ENCODE measurements at places on chromosomes 12 and 14.

- DNase-seq, result no peak
Observed at GRCh38 chr14:105891631-105892452, 365.5 kb downstream of the TMEM121 start.

DNA sequence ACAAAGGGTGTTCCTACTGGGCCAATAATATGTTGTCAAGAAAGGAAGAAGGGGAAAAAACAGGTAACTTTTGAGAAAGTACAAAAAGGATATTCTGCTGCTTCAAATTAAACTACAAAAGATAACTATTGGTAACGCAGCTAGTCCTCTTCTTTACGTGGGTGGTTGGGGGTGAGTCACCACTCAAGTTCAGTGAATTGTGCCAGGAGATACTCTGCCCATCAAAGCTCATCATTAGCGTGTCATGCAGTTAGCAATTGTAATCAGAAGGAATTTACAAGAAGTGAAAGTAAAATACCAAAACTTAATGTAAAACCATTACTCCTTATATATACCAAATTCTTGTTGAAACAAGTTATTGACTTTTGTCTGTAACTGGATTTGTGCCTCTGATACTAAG, 342.0 kb downstream of the NPAS3 start:
- no peak for DNase-seq

DNA sequence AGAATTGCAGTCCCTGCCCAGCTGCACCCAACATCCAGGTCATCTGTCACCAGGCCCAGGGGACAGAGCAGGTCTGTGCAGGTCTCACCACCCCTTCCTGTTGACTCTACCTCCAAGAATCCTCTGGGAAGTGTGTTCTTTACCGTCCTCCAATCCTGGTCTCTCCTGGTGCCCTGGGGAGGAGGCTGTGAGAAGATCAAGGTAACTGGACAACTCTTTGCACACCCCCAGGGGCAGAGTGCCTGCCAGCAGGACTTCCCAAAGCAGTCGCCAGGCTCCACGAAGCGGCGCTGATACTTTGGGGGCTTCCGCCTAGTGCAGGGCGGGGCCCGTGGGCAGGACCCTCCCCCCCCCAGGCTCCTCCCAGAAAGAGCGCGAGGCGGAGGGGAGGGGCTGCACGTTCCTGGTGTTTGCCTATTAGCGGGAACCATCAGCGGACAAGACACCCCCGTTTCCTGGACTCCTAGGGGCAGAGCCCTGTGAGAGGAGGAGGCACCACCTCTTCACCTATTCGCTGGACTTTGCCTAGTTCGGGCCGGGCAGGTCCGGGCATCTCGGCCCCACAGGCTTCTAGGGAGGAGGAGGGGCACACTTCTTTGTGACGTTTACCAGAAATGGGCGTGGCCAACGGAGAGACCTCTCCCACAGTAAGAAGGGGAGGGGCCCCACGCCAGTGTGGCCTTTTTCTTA, 918.0 kb downstream of the AACS start:
- peak; percentile 86 for DNase-seq

DNA sequence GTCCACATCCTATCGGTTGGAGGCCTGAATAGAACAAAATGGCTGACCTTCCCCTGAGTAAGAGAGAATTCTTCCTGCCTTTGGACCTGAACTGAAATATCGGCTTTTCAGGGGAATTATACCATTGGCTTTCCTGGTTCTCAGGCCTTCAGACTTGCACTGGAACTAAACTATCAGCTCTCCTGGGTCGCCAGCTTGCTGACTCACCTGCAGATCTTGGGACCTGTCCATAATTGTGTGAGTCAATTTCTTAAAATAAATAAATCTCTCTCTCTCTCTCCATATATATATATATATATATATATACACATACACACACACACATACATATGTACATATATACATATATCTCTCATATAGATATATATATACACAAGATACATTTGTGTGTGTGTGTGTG, 41.6 kb downstream of the KCNK10 start:
- DNase-seq, result no peak

DNA sequence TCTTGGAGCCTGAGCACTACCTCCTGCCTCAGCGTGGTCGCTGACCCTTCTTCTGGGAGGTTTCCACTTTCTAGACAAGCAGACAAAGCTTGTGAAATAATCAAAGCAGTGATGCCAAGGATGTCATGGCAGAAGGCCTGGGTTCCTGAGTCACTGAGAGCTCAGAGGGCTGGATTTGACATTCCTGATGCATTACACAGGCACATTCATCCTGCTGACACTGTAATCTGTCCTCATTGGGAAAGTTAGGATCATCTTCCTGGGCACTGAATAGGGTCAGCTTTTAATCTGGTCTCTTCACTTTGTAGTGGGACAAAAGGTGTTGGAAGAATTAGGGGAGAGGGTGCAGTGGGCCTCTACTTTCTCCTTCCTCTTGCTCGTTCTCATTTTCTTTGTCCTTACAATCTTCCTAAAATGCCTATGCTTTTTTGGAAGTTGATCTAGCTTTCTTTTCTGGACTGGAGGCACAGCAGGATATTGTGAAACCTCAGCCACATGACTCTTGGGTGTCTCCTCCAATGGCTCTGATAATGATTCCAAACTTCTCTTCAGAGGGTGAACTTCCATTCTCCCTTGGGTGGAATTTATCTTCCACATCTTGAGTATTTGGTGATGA, 29.6 kb downstream of the EEA1 start:
- no peak for DNase-seq

- peak; percentile 58 for DNase-seq
Observed at GRCh38 chr14:99541677-99542470, 60.7 kb downstream of the CCNK start.

- DNase-seq, result peak; percentile 48
Observed at GRCh38 chr12:1533205-1533601, 61.2 kb downstream of the FBXL14 start.

- peak; percentile 42 for DNase-seq
Observed at GRCh38 chr14:101442451-101442850, 118.8 kb upstream of the DIO3 start.

GRCh38 chr12:17414596-17414995, 675.4 kb downstream of the RERGL start:
- DNase-seq, result no peak

DNA sequence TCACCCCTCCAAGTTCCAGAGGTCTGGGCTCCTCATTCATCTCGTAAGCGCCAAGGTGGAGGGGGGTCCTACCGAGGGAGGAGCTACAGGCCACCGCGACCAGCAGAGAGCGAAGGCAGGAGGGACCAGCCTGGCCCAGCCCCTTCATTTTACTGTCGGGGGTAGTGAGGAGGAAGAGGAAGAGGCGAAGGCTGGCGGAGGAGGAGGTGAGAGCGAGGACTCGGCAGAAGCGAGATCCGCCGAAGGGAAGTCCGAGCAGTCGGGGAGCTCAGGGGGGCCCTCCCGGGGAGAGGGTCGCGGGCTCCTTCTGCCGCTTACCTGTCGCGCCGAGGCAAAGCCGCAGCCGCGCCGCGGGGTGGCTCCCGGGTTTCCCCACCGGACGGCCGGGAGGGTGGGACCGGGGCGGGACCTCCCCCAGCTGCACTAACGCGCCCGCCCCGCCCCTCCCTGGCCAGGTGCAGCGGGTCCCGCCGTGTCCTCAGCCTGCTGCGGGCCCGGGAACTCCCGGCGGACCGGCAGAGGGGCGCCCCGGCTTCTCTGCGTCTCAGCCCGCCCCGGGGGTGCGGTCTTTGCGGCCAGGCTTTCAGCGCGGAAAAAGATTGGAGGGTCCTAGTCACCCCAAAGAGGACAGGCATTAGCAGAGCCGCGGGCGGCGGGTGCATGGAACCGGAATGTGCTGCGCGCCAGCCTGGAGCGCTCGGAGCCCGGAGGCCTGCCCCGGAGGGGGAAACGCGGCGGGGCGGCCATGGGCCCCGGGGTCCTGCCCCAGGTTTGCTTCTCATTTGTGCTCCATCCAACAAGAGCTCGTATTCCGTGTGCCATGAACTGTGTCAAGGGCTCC, at the start of gene GALNT6:
Gene GALNT6 (minus strand): TSS at position 124 of the 841 bp plus-strand sequence. CDS start 11,625 bp downstream, outside the sequence.
- DNase-seq, result peak; percentile 56

DNA sequence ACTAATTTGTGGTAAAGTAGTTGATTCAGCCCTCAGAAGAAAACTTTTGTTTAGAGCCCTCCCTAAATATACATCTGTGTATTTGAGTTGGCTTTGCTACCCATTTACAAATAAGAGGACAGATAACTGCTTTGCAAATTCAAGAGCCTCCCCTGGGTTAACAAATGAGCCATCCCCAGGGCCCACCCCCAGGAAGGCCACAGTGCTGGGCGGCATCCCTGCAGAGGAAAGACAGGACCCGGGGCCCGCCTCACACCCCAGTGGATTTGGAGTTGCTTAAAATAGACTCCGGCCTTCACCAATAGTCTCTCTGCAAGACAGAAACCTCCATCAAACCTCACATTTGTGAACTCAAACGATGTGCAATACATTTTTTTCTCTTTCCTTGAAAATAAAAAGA, 2.7 kb downstream of the FZD10 start:
- DNase-seq, result no peak

DNA sequence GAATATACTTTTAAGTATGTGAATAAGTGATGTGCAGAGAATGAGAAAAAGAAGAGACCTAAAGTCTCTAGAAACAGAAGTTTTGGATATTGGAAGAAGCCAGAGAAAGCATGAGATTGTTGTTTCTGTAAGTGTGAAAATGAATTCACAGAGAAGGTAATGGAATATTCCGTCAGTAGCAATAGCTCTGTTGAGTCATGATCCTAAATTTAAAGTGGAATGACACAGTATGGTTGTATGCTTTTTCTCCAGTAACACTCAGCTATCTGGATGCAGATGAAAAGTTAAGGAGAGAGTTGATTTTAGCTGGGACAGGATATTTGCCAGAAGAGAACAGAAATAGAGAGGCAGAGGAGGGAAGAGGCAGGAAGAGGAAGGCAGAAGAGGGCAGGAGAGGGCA, 1166.3 kb downstream of the GALC start:
- DNase-seq, result no peak

GRCh38 chr12:102549691-102550090, 69.3 kb upstream of the IGF1 start:
- DNase-seq, result no peak

- no peak for DNase-seq
Observed at GRCh38 chr12:120406069-120406468, 31.8 kb upstream of the COX6A1 start.

DNA sequence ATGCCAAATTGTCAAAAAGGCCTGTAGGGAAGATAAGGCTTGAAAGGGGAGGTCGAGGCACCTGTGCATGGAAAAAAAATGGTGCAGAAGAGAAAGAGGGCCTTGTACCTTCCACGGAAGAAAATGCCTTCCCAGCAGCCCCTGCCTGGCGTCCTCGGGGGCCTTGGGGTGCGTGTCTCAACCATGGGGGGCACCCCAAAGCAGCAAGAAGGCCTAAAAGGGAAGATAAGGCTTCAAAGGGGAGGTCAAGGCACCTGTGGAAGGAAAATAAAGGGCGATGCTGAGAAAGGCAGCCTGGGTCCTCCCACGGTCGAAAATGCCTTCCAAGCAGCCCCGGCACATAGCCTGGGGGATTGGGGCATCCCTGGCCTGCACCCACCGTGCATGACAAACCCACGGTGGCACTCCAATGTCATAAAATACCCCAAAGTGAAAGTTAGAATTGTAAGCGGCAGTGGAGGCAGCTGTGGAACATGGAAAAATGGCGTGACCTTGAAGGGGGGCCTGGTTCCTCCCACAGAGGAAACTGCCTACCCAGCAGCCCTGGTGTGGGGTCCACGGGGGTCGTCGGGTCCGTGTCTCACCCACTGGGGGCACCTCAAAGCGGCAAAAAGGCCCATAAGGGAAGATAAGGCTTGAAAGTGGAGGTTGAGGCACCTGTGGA, 275.0 kb downstream of the ALG10 start:
- DNase-seq, result no peak

DNA sequence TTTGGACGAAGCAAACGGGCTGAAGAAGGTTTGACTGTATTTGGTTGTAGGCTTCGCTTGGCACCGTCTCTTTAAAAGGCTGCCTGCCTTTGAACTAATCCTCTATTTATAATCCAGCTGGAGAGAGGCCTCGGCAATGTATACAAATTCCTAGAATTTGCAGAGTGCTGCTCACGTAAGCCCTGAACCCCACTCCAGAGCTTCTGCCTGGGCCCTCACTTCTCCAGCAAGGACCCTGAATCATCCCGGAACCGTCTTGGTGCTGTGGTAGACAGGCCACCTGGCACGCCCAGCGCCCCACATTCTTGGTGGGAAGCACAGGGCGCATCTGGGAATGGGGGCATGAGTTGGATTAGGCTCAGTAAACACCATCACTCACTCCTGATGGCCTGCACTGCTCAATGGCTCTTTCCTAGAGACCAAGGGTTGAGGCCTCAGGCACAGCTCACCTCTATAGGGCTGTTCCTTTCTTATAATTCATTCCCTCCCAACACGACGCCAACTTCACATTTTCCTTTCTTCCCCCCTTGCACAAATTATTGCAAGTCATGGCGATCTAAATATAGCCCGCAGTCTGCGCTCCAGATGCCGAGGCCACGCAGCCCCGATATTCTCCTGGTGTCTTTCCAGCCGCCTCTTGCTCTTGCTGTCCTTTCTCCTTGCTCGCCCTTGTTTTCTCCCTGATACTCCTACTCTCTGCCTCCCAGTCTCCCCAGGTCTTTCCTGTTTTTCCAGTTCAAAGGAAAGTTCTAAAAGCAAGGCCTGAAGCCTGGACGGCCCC, 141.0 kb downstream of the ZFP36L1 start:
- DNase-seq, result peak; percentile 79

GRCh38 chr14:92563359-92563758, 49.8 kb downstream of the RIN3 start:
- DNase-seq, result peak; percentile 86

- no peak for DNase-seq
Observed at GRCh38 chr12:103955811-103956508, 9.7 kb upstream of the TDG start.

GRCh38 chr12:131218026-131218922, 264.6 kb downstream of the ADGRD1 start:
- no peak for DNase-seq

GRCh38 chr12:93011100-93011499, 82.0 kb upstream of the EEA1 start:
- DNase-seq, result no peak

DNA sequence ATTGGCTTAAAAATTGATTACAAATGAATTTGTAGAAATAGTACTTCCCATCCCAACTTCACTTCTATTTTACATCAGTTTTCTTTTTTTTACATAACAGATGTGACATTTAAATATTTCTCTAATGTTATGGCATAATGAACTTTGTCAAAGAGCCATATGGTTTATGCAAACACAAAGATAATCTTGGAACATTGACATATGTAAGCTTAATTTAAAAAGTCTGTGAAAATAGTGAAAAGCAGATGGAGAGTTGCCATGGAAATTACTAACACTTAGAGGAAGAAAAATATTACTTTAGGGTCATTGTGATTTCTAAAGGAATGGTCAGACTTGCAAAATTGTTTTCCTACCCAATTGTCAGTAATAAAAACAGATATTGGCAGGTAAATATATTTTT, 232.4 kb downstream of the AEBP2 start:
- DNase-seq, result no peak

GRCh38 chr12:51103977-51104376, 20.6 kb upstream of the CSRNP2 start:
- no peak for DNase-seq
